ENCODE measurements at places on chromosomes 12 and 14.

- no peak for DNase-seq
Measured at GRCh38 chr14:36767603-36768281, 106.1 kb downstream of the PAX9 start.

- no peak for DNase-seq
Measured at GRCh38 chr14:54350203-54350602, 46.6 kb upstream of the CDKN3 start.

DNA sequence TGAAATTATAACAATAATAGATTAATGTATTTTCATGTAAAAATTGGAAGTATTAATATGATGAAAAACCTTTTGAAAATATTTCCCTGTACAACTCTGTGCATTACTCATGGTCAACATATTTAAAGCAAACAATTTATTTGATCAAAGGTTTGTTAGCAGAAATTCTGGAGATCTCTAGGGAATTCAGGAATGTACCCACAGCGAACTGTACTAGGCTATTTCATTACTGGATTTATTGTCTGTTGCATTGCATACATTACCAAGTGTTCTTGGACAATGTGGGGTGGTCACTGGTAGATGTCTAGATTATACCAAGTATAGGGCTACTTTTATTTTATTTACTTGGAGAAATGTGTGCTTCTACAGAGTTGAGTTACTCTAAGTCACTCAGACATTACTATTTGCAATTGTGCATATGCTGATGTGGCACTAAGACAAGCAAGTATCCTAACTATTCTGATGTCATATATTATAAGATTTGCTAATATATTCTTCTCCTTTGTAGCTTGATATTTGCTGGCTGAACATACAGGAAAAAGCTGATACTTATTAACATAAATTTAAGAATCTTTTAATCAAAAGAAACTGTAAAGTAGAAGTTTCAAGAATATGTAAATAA is 323.3 kb downstream of the CCER1 start:
- DNase-seq = no peak

- no peak for DNase-seq
Measured at GRCh38 chr12:6311822-6312528, 1.5 kb downstream of the PLEKHG6 start.

DNA sequence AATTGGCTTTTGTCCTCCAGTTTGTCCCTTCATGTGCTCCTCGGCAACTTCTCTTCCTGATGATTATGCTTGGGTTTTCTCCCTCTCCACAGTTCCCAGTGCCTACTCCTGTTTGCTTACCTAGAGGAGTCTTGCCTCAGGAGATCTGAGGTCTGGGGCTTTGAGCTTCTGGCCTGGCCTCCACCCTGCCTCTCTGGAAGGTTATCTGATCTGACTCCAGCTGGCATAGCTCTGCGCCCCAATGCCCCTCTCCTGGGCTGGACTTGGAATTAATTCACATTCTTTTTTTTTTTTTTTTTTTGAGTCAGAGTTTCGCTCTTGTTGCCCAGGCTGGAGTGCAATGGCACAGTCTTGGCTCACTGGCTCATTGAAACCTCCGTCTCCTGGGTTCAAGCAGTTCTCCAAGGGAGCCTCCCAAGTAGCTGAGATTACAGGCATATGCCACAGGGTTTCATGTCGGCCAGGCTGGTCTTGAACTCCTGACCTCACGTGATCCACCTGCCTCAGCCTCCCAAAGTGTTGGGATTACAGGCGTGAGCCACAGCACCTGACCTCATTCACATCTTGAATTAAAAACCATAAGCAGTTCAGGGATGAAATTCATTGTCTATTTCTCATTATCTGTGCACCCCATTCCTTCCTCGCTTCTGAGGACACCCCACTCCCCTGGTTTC is 33.5 kb downstream of the CFL2 start:
- no peak for DNase-seq
